ENCODE measurements at places on chromosomes 7 and 10. TPM values are rescaled to one million over a fixed set of nuclear protein-coding genes. Genes with fewer than 3 reads are reported as not detected.

The CALML5 gene
- total RNA-seq: not detected

The SFR1 gene
- 7.4 TPM for total RNA-seq

The ADAM12 gene
- 0.27 TPM for total RNA-seq

The LBX1 gene
- not detected for total RNA-seq

The PRF1 gene
- 5.4 TPM for total RNA-seq
